ENCODE measurements at places on chromosomes 13 and 19.

- no peak for DNase-seq
These were observed 3.2 kb downstream of the ZNF230 start for GRCh38 chr19:44005973-44006372.

- no peak for DNase-seq
These were observed 414.8 kb downstream of the GPC5 start for GRCh38 chr13:91813253-91813652.

GRCh38 chr13:19685437-19685836, 52.0 kb downstream of the MPHOSPH8 start:
- no peak for DNase-seq

GRCh38 chr19:4393947-4394590, 6.3 kb downstream of the SH3GL1 start:
- no peak for DNase-seq

DNA sequence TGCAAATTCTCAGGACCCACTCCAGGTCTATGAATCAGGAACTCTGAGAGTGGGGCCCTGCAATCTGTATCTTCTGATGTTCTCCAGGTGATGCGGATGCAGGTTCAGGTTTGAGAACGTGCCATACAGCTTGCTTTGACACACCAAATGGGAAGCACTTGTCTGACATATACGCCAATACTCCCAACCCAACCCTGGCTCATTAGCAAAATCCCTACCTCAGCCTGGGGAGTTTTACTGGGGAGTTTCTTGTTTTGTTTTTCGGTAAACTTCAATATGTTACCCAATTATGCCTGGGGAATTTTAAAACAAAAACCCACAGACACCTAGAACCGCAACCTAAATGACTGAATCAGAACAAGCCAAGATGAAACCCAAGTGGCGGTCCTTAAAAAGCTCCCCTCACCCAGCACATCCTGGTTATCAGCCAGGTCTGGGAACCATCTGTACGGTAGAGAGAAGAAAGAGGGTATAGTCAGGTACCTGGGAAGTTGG, 41.2 kb downstream of the ABCC4 start:
- no peak for DNase-seq

DNA sequence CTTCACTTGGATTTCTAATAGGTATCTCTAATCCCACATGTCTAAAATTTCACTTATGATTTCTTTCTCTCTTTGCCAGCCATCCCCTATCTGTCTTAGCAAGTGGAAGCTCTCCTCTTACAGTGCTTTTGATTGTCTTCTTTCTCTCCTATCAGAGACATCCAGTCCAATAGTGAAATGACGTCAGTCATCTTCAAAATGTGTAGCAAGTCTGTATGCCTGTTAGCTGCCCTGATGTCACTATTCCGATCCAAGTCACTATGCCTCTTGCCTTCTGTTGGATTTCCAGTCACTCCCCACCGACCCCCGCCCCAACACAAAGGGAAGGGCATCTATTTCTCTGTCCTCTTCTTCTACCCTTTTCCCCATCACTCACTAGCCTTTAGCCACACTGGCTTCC, 96.4 kb downstream of the WASF3 start:
- no peak for DNase-seq

DNA sequence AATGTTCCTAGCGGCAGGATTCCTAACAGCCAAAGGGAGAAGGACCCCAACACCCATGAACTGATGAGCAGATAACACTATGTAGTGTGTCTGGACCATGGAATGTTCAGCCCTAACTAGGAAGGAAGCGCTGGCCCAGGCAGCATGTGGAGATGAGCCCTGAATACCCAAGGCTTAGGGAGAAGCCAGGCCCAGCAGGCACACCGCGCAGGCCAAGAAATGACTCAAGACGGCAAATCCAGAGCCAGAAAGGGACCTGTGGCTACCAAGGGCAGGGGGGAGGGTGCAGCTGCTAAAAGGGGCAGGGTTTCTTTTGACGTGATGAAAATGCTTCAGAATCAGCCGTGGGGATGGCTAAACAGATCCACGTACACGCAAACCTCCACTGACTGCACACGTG, 20.7 kb upstream of the TINCR start:
- no peak for DNase-seq

Measured in kidney epithelial cell (primary cell).